Fibroblast of lung (primary cell): ENCODE measurements at places on chromosomes 13 and 19.
A peak's percentile ranks its signal among the peaks of the same experiment; 100 is the strongest.

DNA sequence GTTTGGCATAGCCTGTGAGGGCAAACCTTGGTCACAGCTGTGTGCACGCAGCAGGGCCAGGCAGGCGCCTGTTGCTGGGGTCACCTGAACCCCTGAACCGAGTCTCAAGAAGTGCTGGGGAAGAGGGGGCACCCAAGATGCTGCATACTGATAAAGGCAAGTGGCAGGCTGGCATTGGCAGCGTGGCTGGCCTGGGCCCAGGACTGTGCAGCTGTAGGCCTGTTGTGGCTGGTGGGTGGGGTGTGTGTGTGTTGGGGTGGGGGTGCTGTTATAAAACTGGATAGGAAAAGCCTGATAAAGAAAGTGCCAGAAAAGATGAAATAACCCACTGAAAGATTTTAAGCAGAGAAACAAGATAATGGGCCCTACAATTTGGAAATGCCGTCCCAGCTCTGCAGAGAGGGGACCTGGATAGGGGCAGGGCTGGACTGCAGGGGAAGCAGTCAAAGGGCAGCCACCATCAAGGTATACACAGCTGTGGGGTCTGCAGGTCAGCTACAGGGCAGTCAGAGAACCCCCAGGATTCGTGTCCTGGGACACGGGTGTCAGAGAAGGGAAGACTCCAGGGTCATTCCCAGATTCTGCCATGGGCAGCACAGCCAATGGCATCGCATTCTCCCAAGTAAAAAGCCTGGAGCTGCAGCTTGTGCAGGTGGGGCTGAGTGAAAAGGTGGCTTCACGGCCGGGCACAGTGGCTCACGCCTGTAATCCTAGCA, 33.2 kb downstream of the CILP2 start:
- DNase-seq: no peak

GRCh38 chr13:95115525-95115924, 185.7 kb downstream of the ABCC4 start:
- DNase-seq: no peak

GRCh38 chr13:94073007-94073744, 406.3 kb downstream of the DCT start:
- DNase-seq: peak; percentile 91

DNA sequence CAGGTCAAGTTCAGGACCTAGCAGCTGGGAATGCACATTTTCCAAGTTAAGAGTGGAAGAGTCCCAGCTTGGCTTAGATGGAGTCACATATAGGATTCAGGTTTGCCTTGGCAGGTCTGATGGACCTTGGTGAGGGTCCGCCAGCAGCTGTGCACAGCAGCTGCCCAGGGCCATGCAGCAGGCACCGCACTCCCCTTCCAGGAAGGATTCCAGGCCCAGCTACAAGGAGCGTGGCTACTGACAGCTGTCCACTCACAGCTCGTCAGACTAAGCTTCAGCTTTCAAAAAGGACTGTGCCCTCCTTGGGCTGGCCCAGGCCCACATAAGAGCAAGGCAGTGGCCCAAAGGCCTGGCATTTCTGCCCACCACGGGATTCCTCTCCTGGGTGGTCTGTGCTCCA, 68.4 kb downstream of the ALOX5AP start:
- no peak for DNase-seq

DNA sequence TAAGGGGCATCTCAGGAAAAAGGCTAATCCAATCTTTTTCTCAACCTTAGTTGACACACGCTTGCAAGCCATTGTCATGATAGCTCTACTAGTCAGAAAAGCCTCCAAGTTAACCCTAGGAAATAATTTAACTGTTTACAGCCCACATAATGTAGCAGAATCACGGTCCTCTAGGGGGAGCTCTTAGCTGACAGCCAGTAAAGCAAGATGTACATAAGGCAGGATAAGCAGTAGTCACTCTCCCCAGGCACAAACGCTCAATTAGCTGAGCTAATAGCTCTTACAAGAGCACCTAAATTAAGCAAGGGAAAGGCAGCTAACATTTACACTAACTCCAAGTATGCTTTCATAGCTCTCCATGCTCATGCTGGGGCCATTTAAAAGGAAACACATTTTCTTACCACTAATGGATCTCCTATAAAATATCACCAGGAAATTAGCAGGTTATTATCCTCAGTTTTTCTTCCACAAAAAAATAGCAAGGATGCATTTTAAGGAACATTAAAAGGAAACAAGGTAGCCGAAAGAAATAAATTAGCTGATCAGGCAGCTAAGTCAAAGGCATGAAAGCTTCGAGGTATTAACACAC, 33.7 kb upstream of the ZSCAN5A start:
- DNase-seq: no peak

GRCh38 chr13:28621449-28621848, 37.5 kb upstream of the POMP start:
- DNase-seq: no peak

- DNase-seq: no peak
Observed at GRCh38 chr19:6868351-6868750, 19.0 kb upstream of the ADGRE1 start.

DNA sequence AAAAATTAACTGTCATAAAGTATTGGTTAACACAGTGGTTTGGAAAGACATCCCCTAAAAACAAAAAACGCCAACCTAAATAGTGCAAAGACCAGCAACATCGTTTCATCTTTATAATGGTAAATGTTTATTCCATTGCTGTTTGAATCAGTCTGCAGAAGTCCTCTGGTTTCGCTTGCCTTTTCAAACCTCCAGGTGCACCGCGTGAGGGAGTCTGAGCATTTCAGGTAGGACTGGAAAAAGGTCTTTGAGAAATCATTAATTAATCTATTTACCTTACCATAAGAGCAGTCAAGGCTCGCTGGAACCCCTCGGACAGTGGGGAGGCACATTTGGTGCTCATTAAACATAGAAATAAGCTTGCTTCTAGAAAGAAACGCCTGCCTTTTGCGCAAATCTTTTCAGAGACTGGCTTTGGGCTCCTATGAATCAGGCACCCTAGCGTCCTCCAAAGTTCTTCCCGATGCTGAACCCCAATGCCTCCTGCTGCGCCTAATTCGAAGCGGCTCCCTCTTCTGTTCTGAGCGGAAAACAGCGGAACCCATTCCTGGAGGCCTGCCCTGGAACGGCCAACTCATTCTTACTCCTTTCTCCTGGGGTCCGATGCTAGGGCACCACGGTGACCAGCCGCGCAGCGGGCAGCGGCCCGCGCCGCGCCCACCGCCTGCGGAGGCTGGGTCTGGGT, 951 bp upstream of the MTUS2 start:
- peak; percentile 7 for DNase-seq

DNA sequence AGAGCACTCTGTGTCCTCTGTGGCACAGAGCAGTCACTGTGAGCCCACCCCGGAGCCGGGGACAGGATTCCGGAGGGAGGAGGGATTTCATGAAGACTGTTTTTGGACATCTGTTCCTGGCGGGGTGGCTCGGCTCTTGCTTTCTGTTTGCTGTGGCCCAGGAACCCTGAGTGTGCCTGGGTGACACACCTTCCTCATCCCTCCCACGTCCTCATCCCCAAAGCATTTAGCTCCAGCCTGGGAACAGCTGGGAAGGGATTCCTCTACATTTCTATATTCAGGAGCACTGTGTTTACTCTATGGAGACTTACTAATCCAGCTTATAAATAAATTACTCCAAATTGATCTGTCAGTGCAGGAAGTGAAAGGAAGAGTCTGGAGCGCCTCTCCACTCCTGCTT, 97.8 kb upstream of the UBL3 start:
- DNase-seq: peak; percentile 11

GRCh38 chr13:42363941-42364612, 92.1 kb downstream of the AKAP11 start:
- peak; percentile 13 for DNase-seq

GRCh38 chr13:43408274-43408673, 378.5 kb downstream of the ENOX1 start:
- no peak for DNase-seq

DNA sequence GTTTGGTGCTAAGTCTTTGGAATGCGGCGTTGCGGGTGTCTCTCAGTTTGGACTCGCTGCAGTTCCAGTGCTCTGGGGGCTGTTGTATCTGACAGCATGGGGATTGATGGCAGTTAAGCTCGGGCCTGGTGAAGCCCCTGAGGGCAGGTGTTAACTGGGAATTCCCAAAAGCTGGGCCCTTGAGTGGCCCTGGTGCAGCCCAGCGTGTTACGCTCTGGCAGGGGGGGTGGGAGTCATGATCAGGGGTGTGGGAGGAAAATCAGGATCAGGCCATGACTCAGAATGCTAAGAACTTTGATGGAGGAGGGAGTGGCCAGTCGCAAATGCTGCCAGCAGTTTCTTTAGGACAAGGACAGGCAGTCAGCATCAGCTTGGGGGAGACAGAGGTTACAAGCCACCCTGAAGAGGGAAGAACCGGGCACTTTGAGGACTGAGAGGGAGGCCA, 19.6 kb downstream of the AP2A1 start:
- peak; percentile 41 for DNase-seq

GRCh38 chr13:33394294-33394932, 108.9 kb upstream of the STARD13 start:
- no peak for DNase-seq
